ENCODE measurements at places on chromosomes 7 and 10.

DNA sequence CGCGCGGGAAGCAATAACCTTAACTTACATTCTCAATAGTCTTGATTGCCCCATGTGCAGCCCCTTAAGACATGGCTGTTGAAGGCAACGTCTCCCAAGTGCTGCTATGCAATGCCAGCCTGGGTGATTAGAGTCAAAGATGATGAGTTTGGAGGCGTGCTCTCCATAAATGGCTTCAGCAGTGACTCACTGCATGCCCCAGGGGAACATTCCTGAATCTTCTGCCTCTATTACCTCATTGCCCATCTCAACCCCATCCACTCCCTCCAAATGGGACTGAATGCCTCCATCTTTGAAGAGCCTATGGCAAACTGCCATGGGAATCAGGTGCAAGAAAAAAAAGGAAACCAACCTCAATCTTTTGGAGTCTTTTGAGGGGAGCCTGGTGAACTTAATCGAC, 282.8 kb downstream of the SNX10 start:
- no peak for DNase-seq

DNA sequence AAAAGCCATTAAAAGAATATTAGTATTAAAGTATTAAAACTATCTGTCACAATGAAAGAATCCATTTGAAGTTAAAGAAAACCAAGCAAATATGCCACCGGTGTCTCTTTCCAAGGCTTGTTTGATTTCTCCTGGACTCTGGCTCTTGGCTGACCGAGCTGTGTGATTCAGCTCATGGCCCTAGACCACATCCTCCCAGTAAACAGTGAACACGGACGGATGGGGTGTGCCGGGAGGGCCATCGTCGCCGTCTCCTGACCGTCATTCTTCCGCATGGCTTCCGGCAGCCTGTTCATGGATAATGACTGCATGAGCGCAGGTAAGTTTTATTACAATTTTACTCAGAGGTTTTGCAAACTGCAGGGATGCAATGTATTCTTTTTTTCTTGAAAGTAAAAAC, 218.5 kb downstream of the DNAJB6 start:
- DNase-seq: no peak

GRCh38 chr10:78894841-78895195, 173.9 kb upstream of the ZMIZ1 start:
- DNase-seq: no peak

DNA sequence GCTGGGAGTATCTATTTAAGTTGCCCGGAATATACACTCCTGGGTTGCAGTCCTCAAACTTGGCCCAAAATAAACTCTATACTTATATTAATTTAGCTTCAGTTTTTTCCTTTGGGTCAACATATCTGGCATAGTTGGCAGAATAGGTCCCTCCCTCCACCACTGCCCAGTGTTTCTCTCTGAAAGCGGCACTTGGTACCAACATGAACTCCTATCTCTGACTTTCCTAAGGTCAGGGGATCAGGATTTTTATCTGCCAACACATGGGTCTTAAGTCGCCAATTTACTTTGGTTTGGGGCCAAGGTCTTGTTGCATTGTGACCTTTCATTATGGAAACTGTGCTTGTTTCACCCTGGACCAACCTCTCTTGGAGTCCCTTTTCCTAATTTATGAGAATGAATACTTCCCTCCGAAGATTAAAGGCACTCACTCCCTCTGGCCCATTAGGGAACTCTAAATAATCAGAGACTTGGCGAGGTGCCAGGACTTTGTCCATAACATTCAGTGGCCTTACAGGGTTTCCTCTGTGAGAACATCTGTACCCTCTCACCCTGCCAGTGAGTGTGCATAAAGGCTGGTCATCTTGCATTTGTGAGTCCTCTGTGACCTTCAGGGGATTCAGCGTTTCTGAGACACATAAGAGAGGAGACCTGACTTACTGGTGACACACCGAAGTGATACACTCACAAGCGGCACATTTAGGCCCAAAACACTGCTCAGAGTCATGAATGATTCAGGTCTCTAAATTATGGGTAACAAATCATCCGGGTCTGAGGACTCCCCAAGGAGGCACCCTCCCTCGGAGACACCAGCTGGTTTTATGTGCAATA, 19.7 kb upstream of the FKBP9 start:
- DNase-seq: no peak

DNA sequence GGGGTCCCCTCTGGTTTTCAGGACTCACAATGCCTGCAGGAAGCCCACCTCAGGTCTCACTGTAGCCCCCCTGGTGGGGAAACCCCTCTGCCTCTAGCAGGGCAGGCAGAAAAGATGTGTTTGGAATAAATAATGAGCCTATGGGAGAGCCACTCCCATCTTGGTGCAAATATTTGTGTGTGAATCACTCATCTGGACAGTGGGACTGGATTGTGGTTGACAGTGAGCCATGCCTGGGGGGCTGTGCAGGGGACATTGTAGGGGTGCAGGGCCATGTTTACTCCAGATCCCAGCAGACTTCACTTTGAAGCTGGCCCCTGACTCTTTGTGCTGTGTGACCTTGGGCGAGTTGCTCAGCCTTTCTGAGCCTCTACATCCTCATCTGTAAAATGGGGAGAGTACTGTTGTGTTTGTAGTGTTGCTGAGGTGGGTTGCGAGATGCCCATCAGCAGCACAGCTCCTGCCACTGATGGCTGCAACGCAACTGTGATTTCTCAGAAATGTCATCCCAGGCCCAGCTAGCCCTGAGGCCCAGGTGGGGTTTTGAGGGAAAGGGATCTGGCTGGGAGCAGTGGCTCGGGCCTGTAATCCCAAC, 20.7 kb downstream of the GTF2IRD1 start:
- DNase-seq: no peak

DNA sequence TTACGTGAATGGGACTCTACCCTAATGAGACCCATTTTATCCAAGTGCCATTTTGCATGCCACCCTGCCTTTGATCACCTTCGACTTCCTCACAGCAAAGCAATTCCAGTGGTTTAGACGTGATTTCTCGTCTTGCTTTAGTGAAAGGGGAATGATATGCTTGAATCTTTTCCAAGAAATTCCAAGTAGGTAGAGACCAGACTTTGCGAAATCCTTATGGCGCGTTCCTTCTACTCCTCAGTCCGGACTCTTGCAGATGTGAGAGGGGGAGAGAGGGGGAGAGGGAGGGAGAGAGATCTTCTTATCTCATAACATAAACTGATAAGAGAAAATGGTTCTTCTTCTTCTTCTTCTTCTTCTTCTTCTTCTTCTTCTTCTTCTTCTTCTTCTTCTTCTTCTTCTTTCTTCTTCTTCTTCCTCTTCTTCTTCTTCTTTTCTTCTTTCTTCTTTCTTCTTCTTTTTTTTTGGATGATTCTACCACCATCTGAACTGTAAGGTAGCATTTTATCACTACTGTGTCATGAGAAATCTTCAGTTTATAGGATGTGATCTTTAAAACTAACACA, 883 bp downstream of the SPAG6 start:
- no peak for DNase-seq

- DNase-seq: no peak
Measured at GRCh38 chr10:76176166-76176550, 744.7 kb downstream of the LRMDA start.

GRCh38 chr7:27110186-27111031, 7.9 kb upstream of the HOXA2 start:
- DNase-seq: no peak

DNA sequence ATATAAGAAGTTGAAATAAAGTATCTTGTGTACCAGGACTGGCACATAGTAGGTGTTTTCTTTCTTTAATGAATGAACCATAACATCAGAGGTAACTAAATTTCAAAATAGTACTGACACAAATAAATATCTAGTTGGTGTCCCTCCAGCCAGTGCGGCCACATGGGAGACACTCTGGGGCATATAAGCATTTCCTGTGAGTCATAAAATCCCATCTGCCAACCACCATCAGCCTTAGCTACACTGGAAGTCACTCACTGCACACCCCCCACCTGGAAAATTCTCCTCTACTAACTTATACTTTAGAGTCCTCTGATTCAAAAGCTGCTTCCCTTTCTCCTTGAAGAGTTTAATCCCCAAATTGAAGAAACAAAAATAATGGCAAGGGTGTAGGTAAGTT, 32.5 kb downstream of the DYDC1 start:
- no peak for DNase-seq

- no peak for DNase-seq
Measured at GRCh38 chr7:29609162-29610037, 45.8 kb downstream of the PRR15 start.

GRCh38 chr7:22001345-22002004, 55.8 kb upstream of the CDCA7L start:
- DNase-seq: no peak

GRCh38 chr10:30454744-30455510, 20.9 kb downstream of the MAP3K8 start:
- DNase-seq: no peak

All from stimulated activated CD4-positive, alpha-beta T cell treated with anti-CD3 and anti-CD28 coated beads, Interleukin-12 subunit alpha, Interleukin-12 subunit beta, amount 100 ng/mL, for 24 hours (primary cell).